SK-N-SH (cell line): ENCODE measurements at places on chromosomes 4 and X.

DNA sequence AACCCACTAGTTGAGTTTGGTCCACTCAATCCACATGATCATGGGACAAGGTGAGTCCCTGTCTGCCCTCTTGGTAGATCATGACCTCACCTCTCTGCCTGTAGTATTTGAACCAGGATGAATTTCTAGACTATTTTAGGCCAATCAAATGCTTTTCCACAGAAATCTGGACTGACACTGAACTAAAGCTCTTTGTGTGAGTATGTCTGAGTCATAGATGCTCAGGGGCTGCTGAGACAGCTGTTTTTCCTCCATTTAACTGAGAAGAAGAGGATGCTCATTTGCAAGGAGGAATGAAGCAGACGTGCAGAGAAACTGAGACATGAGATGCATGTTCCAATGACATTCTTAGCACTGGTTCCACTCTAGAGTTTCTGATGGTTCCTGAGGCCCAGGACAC lies 77.3 kb upstream of the TMEM47 start:
- DNase-seq = no peak

DNA sequence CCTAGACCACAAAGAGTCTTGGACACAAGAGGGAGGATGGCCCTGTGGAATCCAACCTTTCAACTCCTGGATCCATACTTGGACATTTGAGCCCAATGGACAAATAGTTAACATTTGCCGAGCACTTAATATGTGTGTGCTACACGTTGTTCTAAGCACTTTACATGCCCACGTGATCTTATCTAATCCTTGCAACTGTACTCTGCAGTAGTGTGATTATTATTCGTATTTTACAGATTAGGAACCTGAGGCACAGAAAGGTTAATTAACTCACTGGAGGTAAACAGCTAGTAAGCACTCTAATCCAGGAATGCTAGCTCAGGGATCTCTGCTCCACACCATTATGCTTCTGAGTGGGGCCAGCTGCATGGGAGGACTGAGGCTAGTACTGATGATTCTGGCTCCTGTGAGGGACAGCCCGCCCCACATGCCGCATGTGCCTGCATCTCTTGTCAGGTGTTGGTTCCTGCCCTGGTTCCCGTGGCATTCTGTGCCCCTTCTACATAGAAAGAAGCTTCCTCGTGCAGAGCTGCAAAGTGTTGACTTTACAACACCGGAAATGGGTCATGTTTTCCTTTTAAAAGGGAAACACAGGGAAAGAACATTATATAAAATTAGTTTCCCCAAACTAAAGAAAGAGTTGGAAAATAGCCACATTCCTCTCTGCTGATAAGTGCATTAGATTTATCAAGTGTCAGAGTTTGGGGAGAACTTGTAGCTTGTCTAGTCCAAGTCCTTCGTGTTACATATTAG lies 34.8 kb downstream of the PLAC1 start:
- no peak for DNase-seq

DNA sequence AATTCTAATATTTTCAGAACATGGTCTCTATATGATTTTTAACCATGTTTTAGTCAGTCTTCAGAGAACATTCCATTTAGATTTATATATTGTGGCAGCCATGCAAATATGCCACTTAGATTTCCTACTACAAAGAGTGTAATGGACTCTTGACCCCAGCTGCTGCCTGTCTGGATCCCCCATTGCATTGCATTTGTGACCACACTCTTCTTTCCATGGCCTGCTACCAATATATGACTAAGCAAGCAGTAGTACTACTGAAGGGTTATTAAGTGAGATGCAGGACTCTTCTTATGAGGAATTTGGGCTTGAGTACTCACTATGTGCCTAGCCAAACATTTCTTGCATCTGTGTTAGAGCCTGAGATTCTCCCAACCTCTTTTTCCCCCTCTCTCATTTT lies 306.8 kb downstream of the PDHA2 start:
- DNase-seq = no peak

- DNase-seq = no peak
These were observed 1.8 kb downstream of the ODAPH start for GRCh38 chr4:75557696-75558095.

DNA sequence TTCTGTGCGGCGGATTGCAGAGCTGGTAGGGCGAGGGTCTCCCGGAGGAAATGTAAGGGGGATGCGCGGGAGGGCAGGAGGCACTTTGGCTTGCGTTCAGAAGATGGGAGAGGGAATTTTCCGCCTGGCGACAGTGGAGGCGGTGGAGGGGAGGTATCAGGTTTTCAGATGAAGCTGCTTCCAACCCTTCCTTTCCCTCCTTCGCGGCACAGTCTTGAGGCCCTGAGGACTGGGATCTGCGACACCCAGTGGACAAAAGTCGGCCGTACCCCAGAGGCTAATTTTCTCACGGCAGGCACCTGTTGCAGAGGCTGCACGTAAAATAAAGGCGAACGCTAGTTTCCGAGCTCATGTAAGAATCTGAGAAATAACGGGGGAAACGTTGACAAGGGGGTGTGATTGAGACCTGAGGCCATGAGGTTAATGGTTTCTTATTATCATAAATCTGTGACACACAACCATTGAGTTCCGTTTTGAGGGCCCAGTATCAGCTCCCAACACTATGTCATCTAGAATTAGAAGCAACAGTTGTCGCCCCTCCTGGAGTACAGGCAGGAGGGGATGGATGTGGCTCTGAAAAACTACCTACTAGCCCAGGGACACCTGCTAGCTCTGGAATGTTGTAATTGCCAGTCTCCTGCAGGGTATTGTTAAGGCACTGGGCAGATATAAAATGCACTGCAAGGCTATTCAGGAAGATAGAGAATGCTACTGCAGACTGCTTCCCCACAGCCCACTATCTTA lies 1.1 kb downstream of the ZCCHC18 start:
- DNase-seq = peak; percentile 53

GRCh38 chrX:74925225-74926088 lies at the start of gene NEXMIF:
Gene NEXMIF, minus strand, starts transcription at chrX:74925452.
- DNase-seq = peak; percentile 77

- DNase-seq = no peak
These were observed 145.0 kb upstream of the CT83 start for GRCh38 chrX:116607776-116608175.

GRCh38 chrX:31021537-31021936 lies 50.3 kb downstream of the FTHL17 start:
- no peak for DNase-seq

GRCh38 chr4:5963611-5964010 lies 54.6 kb downstream of the C4orf50 start:
- DNase-seq = no peak

DNA sequence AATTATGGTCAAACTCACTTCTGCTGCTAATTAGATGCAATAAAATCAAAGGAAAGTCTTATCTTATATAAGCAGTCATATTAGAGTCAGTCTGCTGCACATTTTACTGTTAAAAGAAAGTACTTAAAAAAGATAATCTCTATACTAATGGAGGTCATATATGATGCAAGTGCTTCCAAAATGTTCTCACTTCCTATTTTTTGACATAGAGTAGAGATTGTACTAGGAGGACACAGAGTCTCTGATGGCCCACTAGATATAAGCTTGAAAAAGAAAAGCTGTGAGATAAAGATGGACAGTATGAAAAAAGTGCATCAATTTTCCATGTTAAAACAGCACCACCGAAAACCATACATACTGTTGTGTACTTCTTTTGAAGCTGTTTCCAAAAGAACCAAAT lies 196.9 kb downstream of the KLHL13 start:
- DNase-seq = no peak
